Stimulated activated CD4-positive, alpha-beta T cell treated with anti-CD3 and anti-CD28 coated beads, Interleukin-2, amount 100 ng/mL, for 48 hours (primary cell): ENCODE measurements at places on chromosomes 13 and 19.

- DNase-seq: no peak
Observed at GRCh38 chr13:113819731-113820715, 43.9 kb downstream of the GAS6 start.

DNA sequence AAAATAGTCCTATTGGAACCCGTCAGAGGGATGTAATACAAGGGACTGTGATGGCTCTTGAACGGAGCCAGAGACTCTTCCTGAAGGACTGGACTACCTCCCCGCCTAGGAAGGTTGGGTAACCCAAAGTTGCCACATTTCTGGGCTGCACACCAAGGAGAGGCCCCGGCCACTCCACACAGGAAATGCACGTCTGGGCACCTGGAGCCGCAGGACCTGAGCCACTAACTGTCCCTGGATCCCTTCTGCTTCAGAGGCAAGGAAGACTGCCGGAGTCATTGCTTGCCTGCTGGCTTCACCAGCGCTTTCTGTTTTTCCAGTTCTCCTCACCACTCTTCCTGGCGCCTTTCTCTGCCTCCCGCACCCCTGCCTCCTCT lies 1.2 kb upstream of the FLT1 start:
- DNase-seq: no peak

GRCh38 chr13:76730220-76730619 lies 156.0 kb downstream of the KCTD12 start:
- no peak for DNase-seq

DNA sequence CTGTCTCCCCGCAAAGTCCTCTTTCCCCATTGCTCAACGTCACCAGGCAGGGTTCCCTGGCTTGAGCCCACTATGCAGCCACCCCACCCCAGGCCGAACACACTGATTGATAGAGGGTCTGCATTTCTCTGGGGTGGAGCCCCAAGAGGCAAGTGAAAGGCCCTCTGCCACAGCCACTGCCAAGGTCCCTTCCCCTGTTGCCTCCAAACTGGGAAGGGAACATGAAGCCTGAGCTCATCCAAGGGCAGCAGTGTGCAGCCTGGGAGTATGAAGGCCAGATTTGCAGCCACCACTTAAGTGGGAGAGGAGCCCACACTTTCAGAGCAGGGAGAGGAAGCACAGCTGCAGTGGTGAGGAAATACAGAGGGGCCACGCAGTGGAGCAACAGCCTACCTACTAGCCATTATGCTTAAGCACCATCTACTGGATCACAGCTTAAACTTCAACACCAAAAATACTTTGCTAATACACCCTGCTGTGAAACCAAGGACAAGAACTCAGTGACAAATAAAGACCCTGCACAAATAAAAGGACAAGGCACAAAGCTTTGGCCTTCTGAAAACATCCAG lies 48.6 kb downstream of the UBL3 start:
- no peak for DNase-seq

DNA sequence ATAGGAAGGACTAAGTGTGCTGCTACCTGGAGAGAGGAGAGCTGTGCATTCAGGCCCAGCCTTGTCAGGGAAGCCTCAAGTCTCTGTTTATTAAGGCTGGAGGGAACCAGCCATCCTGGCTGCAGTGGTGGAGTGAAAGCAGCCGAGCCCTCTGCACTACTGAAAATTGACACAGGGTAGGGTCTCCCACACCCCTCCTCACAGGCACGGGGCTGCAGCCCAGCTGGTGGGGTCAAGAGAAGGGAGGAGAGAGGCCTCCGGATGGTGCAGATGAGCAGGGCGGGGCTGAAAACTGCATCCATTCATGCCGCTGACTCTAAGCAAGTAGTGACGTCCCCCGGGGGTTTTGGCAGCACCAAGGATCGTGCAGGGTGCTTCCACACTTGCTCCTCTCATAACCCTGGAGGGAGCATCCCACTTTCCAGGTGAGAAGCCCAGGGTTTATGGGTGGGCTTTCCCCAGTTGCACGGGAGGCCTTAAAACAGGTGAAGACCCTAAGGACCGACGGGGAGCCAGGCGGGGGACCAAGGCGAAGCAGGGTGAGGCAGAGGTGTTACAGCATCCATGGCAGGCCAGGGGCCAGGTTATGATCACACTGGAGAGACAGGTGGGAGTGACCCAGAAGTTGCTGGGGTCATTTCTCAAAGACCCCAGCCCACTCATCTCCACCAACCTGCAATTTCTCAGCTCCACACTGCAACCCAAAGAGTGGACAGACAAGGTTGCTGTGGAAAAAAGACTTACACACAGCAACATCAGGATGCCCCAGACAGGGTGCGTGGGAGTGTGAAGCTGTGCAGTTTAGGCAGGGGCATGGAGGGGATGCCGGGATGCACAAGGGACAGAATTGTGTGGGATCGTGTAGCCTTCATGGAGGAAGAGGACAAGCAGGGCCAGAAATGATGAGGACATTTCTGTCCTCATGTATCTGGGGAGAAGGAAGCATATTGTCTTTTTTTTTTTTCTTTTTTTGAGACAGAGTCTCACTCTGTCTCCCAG lies 36.8 kb downstream of the VSTM2B start:
- DNase-seq: no peak

GRCh38 chr13:109331898-109332297 lies 454.5 kb downstream of the IRS2 start:
- DNase-seq: no peak

- DNase-seq: no peak
Observed at GRCh38 chr13:53112522-53112921, 83.9 kb downstream of the OLFM4 start.

DNA sequence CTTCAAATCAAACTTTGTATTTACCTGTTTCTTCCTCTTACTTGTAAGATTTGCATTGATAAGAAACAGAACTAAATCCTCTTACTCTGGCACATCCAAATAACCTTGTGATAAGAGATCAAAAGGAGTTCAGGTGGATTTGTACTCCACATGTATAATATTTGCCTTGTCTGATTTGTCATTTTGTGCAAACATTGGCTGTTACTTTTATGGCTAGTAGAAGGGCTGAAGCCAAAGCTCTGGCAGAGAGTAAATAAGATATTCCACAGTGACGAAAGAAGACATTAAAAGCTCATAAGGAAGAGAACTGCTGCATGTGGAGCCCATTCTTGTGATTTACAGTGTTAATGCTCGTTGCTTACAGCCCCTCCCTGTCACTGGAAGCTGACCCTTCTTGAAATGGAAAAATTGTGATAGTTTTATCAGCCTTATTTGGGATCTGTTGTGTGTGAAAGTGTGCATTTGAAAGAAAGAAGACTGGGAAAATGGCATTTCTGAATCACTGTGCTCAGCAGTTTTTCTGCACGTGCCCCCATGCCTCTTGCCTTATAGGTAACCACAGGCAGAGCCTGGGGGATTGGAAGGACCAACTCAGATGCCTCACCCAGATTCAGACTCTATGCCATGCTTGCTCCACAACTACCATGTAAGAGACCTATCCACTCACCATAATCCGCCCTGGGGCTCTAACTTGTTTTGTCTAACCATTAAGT lies 68.2 kb downstream of the OXGR1 start:
- DNase-seq: no peak

- no peak for DNase-seq
Observed at GRCh38 chr13:42602906-42603305, 29.0 kb downstream of the TNFSF11 start.

DNA sequence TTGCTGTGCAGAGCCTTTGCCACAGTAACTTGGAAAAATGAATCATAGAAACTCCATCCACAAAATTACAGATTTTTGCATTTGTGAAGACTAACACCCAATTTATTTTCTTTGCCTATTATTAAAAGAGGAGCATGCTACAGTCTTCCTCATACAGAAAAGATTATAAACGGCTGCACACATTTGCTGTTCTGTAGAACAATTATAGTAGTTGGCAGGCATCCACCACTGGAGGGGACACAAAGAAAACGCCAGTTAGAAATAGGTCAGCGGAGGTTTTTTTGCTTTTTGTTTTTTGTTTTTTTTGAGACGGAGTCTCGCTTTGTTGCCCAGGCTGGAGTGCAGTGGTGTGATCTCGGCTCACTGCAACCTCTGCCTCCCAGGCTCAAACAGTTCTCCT lies 51.6 kb downstream of the SACS start:
- no peak for DNase-seq

DNA sequence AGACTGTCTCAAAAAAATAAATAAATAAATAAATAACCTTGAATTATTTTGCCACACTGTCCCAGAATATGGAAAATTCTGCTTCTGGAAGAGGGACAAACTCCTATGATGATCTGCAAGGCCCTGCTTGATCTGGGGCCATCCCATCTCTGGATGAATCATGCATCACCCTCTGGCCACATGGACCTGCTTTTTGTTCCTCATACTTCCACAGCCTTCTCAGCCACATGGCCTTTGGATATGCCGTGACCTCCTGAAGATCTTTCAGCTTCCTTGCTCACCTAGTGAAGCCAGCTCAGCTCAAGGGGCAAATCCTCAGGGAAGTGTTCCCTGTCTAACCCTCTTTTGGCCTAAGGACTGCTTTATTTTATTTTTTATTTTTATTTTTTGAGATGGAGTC lies 10.3 kb downstream of the IER2 start:
- DNase-seq: no peak

DNA sequence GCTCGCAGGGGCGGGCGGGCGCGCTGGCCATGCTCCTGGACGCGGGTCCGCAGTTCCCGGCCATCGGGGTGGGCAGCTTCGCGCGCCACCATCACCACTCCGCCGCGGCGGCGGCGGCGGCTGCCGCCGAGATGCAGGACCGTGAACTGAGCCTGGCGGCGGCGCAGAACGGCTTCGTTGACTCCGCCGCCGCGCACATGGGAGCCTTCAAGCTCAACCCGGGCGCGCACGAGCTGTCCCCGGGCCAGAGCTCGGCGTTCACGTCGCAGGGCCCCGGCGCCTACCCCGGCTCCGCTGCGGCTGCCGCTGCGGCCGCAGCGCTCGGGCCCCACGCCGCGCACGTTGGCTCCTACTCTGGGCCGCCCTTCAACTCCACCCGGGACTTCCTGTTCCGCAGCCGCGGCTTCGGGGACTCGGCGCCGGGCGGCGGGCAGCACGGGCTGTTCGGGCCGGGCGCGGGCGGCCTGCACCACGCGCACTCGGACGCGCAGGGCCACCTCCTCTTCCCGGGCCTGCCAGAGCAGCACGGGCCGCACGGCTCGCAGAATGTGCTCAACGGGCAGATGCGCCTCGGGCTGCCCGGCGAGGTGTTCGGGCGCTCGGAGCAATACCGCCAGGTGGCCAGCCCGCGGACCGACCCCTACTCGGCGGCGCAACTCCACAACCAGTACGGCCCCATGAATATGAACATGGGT lies 599 bp downstream of the ZIC2 start:
- no peak for DNase-seq
